Activated B cell treated with CpG ODN at 0.5 μM for 24 hours (primary cell): ENCODE measurements at places on chromosomes 3 and 15. TPM values are rescaled to one million over a fixed set of nuclear protein-coding genes. Genes with fewer than 3 reads are reported as not detected.

Gene IL5RA
- total RNA-seq, result not detected in 2 replicates

- DNase-seq, result no peak
Measured at GRCh38 chr15:51190424-51191068, 95.8 kb upstream of the TNFAIP8L3 start.

Gene RHOV
- total RNA-seq, result 0.27 TPM in 1 of 2 replicates, not detected in the other

DNA sequence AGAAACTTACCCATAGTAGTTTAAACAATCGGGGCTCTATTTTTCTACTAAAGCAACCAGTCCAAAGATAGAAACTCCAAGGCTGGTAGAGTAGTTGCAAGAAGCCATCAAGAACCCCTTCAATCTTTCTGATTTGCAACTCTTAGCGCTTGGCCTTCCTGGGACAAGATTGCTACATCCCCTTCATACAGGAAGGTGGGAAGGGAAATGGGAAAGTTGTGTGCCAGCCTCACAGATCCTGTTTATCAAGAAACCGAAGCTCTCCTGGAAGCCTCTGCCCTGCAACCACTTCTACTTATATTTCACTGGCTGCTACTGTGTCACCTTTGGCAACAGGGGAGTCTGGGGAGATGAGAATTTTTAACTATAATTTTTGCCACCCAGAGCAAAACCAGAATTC lies 46.2 kb downstream of the OSBPL10 start:
- DNase-seq, result no peak

- peak; percentile 28 for DNase-seq
Measured at GRCh38 chr3:13452490-13453335, 27.4 kb upstream of the HDAC11 start.

Gene AGTR1
- total RNA-seq, result not detected in 2 replicates

Gene CTXN2
- total RNA-seq, result not detected in 2 replicates

- DNase-seq, result no peak
Measured at GRCh38 chr3:147407498-147408187, 1.3 kb upstream of the ZIC4 start.

Gene PCBP4
- 10.3 and 11.0 TPM in 2 replicates for total RNA-seq

DNA sequence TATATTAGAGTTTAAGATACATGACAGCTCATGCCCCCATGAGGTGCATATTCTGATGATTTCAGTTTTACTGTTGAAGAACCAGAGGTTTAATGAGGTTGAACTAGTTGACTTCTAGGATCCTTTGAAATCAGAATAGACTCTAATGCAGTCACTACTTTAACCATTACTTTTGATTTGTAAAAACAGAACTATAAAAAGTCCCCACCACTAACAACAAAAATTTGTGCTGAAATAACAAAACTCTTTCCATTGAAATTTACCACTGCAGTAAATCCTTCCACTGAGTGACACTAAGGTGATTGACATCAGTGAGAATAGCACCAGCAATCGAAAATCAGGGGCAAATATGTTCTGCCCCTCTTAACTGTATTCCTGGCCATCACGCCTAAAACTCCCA lies 214.1 kb downstream of the SHQ1 start:
- no peak for DNase-seq

Gene TRIM69
- total RNA-seq, result 30.8 and 35.4 TPM in 2 replicates

Gene SLC24A5
- not detected in 2 replicates for total RNA-seq

GRCh38 chr15:70267879-70268278 lies 170.2 kb upstream of the TLE3 start:
- no peak for DNase-seq

GRCh38 chr15:98713585-98714001 lies 65.3 kb downstream of the IGF1R start:
- no peak for DNase-seq

Gene SLC25A36
- total RNA-seq, result 40.4 and 45.7 TPM in 2 replicates

DNA sequence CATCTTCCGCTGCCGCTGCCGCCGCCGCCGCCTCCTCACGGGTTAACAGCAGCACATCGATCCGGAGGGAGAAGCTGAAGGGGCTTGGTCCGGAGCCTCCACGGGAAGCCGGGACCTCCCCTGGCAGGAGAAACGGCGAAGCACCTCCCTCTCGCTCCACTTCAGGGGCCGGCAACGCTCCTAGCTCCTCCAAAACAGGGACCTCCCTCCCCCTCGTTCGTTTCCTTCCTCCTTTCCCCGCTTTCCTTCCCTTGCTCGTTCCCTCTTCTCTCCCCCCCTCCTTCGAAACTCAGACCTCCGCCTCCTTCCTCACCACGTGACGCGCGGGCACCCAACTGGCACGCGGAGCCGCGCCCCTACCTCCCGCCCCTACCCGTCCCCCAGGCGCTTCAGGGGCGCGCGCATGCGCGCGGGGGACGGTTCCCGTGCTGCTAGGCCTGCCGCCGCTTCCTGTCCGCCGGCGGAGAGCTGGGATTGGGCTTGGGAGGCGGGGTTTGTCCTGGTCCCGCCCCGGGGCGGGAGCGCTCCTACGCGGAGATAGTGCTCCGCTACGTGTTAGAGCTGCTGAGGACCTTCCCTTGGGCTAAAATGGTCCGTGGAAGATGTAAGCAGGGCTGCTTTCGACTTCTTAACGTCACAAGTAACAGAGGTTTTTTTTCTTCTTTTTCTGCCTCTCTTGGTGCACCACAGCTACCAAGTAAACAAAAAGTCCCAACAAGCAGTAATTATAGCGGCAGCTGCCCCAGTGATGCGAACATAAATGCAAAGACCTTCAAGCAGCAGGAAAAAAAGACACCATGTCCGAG lies at the start of gene ADAM10:
Gene ADAM10, minus strand, starts transcription at position 176 of the 806 bp plus-strand sequence. Its CDS starts 173 bp downstream, at position 3.
- DNase-seq, result peak; percentile 95

DNA sequence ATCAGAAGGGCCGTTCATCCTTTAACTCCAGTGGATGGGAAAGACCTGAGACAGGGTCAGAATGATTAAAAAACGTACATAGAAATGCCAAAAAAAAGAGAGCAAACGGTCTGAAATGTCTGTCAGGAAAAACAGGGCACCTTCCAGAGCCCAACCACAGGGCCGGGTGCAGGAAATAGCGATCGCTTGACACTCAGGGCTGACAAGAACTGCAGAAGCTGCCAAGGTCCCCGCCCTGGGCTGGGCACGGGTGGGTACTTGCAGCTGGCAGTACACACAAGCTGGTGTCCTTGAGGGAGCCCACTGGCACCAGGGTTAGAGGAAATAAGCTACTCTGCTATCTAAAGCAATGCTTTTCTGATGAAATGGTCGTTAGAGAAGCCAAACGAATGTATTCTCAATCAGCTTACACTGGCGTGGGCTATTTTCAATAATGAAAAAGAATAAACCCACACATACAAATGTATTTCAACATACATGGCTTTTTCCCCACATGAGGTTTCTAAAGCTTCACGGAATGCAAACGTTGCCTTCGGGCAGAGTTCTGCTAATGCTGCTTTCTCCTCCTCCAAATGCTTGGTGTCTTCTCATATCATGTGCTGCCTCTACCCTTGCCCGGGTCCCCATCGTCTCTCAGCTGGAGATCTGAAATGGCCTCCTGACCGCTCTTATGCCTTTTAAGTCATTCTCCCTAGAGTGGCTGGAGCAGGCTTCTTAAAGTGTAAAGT lies 15.6 kb downstream of the FRMD4B start:
- no peak for DNase-seq

DNA sequence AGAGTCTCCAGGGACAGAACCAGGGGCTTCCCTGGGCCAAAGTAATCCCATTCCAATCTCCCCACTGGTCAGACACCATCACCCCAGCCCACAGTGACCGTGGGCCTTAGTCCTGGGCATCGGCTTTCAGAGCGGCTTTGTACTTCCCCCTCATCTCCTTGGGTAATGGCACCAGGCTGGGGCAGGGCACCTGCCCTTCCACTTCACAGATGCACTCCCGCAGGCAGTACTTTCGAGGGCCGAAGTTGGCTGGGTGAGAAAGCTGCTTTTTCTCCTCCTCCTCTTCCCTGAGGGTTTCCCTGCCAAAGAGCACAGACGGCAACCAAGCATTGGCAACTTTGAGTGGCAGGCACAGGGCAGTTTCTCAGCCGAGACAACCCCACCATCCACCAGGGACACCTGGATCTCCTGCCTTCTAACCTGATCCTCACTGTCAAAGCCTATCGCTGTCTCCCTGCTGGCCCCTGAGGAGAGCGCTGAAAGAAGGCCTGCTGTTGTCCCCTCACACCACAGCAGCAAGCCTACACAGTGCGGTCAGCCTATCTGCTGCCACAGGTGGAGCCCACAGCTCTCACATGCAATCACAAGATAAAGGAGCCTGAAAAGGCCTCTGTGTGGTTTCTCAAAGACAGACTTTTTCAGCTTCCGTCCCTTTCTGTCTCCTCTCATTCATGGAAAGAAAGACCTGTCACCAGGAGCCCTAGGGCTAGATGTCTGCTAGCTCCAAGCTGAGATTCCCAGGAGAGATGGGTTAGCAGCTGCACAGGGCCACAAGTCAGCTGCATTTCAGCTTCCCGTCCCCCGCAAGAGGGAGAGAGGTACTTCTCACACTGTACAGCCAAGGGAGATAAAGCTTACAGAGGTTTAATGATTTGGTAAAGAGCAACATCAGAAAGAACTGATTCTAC lies 12.5 kb downstream of the MRPS25 start:
- DNase-seq, result no peak

- no peak for DNase-seq
Measured at GRCh38 chr15:70535071-70535954, 228.0 kb downstream of the UACA start.

GRCh38 chr3:129358772-129359371 lies 69.6 kb downstream of the EFCAB12 start:
- no peak for DNase-seq

Gene CLDN18
- total RNA-seq, result not detected in 2 replicates

DNA sequence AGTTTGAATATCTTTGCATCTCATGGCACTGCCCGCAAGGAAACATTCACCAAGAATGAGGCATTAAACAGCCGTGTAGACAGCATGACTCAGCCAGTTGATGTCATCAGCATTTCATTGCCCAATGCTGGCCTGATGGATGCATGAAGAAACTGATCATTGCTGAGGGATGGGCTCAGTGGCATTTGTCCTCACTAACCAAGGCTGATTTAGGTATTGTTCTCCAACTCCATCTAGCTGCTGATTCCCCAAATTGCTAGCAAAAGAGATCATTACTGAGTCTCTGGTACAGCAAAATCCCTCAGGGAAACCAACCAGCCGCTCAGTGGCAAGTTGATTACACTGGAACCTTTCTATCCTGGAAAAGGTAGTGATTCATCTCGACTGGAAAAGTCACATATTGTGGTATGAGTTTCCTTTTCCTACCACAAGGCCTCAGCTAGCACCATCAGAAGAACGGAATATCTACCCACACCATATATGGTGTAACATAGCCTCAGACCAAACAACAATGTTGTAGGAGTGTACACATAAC lies 186.5 kb upstream of the GAP43 start:
- DNase-seq, result no peak

Gene RPP25
- total RNA-seq, result 4.0 and 4.3 TPM in 2 replicates

- no peak for DNase-seq
Measured at GRCh38 chr15:42623951-42624350, 48.5 kb downstream of the STARD9 start.

- no peak for DNase-seq
Measured at GRCh38 chr3:130480736-130481135, 36.2 kb upstream of the COL6A6 start.

GRCh38 chr3:18423401-18424212 lies 1.5 kb downstream of the SATB1 start:
- peak; percentile 22 for DNase-seq

- DNase-seq, result no peak
Measured at GRCh38 chr15:29687204-29687815, 135.0 kb downstream of the TJP1 start.

DNA sequence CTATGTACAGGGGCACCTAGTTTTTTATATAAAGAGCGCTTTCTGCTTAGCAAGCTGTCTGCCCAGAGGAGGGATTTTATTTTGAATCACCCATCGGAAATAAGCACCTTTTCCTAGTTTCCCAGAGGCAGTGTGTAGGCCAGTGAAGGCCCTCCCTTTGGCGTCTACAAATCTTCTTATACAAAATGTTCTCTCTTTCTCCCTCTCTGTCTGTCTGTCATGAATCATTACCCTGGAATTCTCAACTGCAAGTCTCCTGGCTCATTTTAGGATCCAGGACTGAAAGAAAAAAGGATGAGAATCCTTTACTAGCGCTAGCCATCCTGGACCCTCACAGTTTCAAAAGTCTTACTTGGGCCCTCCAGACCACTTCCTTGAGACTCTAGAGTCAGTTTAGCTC lies 728.1 kb downstream of the OTOL1 start:
- no peak for DNase-seq

- DNase-seq, result no peak
Measured at GRCh38 chr3:185089343-185089742, 63.5 kb downstream of the C3orf70 start.

Gene CHRNA7
- total RNA-seq, result not detected in 2 replicates

DNA sequence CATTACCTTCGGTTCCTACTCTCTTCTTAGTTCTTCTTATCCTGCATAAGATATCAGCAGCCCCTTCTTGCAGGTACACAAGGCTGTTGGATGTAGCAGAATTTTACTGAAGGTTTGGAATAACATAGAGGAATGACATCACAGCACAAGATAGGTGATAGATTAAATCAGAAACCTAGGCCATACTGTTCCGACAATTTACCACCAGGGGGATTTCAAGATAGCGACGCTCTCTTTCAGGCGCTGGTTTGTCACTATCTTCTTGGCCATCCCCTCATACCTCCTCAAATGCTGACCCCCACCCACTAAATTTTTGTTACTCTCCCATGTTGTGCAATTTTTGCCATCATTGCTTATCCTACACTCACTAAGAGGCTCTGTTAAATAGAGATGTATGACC lies 3.5 kb downstream of the SIDT1 start:
- no peak for DNase-seq

DNA sequence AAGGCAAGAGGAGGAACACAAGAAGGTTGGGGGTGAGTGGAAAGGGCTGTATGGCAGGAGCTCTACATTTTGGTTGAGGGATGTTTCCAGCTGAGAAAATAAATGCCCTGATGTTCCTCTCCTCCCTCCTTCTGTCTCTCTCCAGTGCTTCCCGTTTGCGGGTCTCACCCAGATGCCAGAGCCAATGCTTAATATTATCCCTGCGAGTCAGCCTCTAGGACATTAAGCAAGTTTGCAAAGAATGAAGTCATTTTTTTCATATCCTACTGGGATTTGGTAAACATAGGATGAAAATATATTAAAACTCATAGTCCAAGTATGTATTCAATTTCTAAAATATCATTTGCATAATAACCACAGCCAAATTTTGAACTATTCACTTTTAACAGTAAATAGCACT lies 295.9 kb downstream of the CADM2 start:
- no peak for DNase-seq
